ENCODE measurements at places on chromosomes 2 and 18.
A peak's percentile ranks its signal among the peaks of the same experiment; 100 is the strongest.

GRCh38 chr2:231250146-231250545 is 51.7 kb downstream of the ARMC9 start:
- DNase-seq: no peak

GRCh38 chr2:21356086-21356856 is 232.5 kb downstream of the TDRD15 start:
- no peak for DNase-seq

DNA sequence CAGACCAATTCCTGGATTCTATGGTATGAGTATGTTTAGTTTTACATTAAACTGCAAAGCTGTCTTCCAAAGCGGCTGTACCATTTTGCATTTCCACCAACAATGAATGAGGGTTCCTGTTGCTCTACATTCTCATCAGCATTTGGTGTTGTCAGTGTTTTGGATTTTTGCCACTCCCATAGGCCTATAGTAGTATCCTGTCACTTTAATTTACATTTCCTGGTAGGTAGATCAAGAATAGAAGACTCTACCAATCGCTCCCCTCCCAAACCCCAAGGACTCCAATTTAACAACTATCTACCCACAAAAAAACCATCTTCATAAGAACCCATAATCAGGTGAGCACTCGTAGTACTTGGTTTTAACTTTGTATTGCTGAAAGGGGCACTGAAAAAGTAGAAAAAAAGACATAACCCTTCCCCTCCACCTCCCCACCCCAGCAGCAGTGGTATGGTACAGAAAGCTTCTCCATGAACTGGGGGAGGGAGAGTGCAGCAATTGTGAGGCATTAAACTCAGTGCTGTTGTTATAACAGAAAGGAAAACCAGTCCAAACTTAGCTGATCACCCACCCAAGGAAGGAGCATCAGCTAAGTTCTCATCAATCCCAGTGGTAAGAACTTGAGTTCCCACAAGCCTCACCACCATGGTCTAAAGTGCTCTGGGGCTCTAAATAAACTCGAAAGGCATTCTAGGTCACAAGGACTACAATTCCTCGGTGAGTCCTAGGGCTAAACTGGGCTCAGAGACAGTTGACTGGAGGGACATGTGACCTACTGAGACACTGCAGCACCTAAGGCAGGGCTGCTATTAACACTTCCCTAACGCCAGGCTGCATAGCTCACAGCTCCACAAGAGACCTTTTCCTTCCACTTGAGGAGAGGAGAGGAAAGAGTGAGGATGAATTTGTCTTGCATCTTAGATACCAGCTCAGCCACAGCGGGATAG is 35.5 kb upstream of the CYTIP start:
- no peak for DNase-seq

DNA sequence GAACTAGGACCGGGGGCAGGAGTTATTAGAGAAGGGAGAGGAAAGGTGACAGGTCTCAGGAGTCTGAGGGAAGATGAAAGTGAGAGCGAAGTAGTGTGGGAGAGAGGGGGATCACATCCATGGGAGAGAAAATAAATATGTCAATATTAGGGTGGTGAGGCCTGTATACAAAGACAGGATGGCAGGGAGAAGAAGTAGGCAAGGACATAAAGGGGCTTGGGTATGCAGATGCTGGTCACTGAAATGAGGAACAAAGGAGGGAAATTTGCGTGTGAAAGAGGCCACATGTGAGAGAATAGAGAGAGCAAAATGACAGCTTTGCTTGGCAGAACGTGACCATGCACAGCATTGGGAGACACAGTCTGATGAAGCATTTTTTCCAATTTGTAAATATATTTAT is 13.6 kb downstream of the METAP1D start:
- no peak for DNase-seq

DNA sequence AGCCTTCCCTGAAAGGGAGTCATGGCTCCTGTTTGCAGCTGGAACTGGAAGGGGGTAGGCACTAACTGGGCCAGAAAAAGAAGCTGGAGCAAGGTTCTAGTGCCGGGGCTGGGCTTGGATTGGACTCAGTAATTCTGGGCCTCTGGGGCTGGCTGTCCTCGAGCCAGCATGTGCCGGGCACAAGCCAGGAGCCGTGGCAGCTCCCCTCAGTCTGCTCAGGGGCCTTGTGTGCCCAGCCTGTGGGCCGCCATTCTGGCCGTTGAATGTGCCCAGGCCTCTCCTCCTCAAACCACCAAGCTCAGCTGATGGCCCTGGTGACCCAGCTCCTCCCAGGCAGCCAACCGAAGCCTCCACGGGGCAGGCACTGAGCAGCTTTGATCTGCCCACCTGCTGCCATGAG is 119.6 kb downstream of the KLHL29 start:
- no peak for DNase-seq

DNA sequence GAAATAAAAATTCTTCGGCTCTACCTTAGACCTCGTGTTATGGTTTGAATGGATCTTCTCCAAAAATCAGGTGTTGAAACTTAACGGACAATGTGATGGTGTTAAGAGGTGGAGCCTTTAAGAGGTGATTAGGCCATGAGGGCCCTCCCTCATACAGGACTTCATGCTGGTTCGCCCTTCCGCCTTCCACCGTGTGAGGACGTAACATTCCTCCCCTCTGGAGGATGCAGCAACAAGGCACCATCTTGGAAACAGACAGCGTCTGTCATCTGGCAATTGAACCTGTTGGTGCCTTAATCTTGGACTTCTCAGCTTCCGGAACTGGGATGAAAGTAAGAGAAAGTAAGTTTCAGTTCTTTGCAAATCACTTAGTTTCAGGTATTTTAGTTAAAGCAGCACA is 126.3 kb upstream of the SPRED2 start:
- no peak for DNase-seq

GRCh38 chr2:30421604-30422443 is 25.2 kb upstream of the LCLAT1 start:
- DNase-seq: peak; percentile 21

GRCh38 chr2:111219285-111219684 is 98.6 kb downstream of the BCL2L11 start:
- no peak for DNase-seq

- DNase-seq: no peak
These were observed 1052.6 kb upstream of the PIK3C3 start for GRCh38 chr18:40902436-40902835.

GRCh38 chr18:59735269-59735860 is 38.1 kb upstream of the CCBE1 start:
- no peak for DNase-seq

GRCh38 chr2:148110184-148110583 is 89.3 kb downstream of the MBD5 start:
- DNase-seq: no peak

- DNase-seq: no peak
These were observed 296.7 kb upstream of the ATP5MC3 start for GRCh38 chr2:175478096-175478768.

DNA sequence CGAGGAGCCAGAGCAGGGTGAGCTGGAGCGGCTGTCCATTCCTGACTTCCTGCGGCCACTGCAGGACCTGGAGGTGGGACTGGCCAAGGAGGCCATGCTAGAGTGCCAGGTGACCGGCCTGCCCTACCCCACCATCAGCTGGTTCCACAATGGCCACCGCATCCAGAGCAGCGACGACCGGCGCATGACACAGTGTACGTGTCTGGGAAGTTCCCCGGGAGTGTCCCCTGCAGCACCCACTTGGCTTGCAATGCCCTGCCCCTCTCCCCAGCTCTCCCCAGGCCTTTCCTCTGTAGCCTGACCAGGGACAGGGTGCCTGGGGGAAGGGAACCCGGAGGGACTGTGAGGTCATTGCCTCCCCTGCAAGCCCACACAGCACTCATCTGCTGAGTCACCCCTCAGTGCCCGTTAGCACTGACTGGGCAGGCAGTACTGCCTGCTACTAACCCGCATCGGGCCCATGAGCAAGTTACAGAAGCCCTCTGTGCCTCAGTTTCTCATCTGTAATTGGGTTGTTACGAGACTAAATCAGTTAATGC is 29.4 kb upstream of the GMPPA start:
- no peak for DNase-seq

- no peak for DNase-seq
These were observed 435.7 kb upstream of the SETBP1 start for GRCh38 chr18:44245019-44245418.

DNA sequence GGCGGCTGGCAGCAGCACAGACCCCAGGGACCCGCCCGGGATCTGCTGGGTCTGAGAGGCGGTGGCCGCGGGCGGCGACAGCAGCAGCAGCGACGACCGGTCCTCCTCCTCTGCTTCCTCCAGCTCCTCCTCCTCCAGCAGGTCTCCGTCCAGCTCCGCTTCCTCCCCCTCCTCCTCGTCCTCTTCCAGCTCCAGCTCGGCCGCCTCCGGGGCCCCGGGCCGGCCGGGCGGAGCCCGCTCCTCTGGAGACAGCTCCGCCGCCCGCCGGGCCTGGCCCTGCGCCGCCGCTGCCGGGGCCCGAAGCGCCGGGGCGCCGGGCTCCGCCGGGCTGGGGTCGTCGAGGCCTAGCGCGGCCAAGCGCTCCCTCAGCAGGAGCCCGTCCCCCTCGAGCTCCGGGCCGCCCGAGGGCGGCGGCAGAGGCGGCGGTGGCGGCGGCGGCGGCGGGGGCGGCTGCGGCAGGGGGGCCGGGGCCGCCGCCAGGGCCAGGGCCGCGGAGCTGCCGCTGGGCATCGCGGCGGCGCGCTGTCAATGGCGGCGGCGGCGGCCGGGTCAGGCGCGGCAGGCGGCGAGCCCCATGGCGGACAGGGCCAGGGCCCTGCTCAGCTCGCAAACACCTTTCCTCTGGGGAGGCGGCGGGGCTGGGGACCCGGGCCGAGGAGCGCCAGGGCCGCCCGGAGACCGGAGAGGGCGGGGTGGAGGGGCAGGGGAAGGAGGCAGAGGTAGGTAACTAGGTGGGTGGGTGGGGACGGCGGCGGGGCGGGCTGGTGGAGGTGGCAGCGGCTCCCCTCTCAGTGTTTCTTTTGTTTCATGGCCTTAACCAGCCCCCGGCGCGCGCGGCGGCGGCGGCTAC is 445 bp downstream of the MEX3C start:
- DNase-seq: no peak

All from stimulated activated CD8-positive, alpha-beta memory T cell treated with anti-CD3 and anti-CD28 coated beads, Interleukin-7, amount 100 ng/mL, for 4 hours (primary cell).